ENCODE measurements at places on chromosomes 1 and 21. TPM values are rescaled to one million over a fixed set of nuclear protein-coding genes. Genes with fewer than 3 reads are reported as not detected.

GRCh38 chr21:46557919-46558392 is 46.9 kb downstream of the S100B start:
- no peak for DNase-seq

- DNase-seq = no peak
Measured at GRCh38 chr1:225774281-225775147, 3.1 kb upstream of the SRP9 start.

DNA sequence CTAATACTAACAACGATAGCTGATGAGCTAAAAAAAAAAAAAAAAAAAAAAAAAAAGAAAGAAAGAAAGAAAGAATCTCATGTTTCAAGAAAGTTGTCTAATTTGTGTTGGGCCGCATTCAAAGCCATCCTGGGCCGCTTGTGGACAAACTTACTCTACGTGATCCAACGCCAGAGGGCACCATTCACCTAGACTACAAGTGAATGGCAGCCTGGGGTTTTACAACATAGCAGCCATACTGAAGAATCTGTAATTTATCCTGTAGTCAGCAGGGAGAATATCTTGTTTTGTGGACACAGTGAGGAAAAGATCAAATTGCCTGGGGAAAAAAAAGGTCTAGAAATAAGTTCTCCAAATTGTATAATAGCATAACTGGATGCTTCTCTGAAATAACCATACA is 47.0 kb downstream of the CYP2J2 start:
- DNase-seq = peak; percentile 77

DNA sequence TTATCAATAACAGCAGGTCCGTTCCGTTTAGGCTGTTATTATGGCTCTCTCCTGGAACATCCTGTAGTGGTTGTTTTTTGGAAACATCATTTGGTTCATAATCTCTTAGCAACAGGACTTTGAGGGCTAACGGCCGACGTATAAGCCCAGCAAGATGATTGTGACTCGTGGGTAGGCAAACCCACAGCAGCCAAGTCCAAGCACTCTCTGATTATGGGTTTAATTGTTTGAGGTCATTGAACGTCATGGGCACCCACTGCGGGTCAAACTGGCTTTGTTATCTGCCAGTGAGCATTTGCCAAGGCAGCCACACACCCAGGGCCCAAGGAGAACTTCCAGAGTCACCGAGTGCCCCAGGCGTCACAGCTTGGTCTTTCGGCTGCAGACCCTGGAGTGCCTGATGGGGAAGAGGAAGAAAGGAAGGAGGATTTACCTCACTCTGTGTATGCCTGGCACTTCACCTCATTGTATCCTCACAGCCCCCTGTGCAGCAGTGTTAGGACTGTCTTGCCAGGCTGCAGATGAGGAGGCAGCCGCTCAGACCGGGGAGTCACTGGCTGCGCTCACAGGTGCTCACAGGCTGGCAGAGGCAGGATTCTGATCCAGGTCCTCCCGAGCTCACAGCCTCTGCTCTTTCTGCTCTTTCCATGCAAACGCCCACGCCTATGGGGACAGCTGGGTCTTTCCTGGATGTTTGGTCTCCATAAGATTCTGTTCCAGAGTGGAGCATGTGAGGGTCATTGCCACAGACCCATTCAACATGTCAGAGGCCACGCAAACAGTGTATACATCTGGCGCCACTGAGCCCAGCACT is 30.8 kb upstream of the EPS8L3 start:
- no peak for DNase-seq

Gene LDLRAD1
- total RNA-seq = not detected

DNA sequence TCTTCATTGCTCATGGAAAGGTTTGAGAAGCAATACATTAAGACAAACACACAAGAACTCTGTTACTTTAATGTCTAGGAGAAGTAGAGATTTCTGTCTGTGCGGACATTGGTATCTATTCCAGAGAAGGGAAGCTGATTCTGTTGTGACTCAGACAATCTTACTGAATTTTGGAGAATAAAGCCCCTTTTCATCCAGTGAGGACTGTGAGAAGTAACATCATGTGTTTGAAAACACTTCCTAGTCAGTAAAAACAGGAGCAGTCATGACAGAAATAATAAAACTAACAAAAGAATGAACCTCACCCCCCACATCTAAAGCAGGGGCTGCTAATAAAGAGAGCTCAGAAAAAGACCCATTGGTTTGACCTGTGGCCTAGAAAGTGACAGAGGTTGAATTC is 46.6 kb downstream of the NEK7 start:
- no peak for DNase-seq

- DNase-seq = no peak
Measured at GRCh38 chr1:215720126-215720525, 153.0 kb downstream of the KCTD3 start.

GRCh38 chr1:161266202-161266601 is 7.7 kb downstream of the PCP4L1 start:
- no peak for DNase-seq

- no peak for DNase-seq
Measured at GRCh38 chr1:33025180-33025569, 11.5 kb downstream of the AK2 start.

Gene DCST2
- total RNA-seq = not detected

Gene MPC2
- total RNA-seq = 45.5 TPM

DNA sequence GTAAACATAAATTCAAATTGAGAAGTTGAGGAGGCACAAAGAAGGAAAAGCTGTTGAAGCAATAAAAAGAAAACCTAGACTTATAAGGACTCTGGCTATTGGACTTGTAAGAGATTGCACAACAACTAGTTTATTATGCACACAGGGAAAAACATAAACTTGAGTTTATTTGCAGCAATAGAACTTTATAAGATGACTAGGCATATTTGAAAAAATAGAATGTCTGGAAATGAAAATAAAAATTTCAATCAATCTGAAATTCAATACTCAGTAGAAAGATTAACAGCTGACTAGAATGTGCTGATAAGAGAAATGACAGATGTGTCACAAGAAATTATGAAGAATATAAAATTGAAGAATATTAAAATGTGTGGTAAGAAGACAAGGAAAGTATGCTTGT is 505.4 kb upstream of the ZP4 start:
- no peak for DNase-seq

- no peak for DNase-seq
Measured at GRCh38 chr1:99850459-99851291, 514 bp downstream of the AGL start.

GRCh38 chr1:36248250-36248894 is 24.1 kb downstream of the THRAP3 start:
- no peak for DNase-seq

DNA sequence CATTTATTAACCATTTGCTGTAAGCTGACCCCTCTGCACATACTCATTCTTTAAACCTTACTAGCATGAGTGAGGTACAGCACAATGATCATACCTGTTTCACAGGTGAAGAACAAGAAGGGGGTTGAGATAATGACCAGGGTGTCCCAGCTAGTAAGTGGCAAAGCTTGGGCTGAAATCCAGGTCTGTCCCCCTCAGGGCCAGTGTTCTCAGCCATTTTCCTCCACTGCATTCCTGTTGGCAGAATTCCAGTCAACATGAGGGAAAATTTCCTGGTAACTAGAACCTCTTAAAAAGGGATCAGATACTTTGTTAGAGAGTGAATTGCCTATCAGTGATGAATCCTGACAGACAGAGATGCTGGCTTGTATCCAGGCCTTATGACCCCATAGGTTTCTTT is 48.1 kb downstream of the SPATA46 start:
- peak; percentile 31 for DNase-seq

GRCh38 chr21:17554679-17555465 is 42.0 kb downstream of the CXADR start:
- DNase-seq = no peak

- DNase-seq = no peak
Measured at GRCh38 chr1:82392513-82392912, 591.8 kb downstream of the ADGRL2 start.

Gene CDC14A
- total RNA-seq = 10.2 TPM

DNA sequence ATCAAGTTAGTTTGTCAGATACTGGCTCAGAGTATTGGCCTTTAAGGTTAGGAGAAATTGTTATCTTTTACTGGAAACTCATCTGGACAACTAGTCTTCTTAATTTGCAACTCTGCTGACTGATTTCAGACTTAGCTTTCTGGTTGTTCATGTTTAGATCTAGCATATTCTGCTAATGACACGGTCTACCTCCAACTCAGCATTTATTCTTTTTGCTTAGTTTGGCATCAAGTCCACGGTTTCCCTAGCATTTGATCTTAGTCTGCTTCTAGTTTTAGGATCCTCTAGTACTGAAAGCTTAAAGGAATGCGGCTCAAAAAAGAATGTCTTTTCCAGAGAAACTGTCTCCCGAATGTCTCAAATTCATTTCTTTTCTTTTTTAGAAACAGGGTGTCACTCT is 75.6 kb upstream of the SLFNL1 start:
- no peak for DNase-seq

Gene CNTN2
- total RNA-seq = 0.08 TPM

Gene CA14
- 4.7 TPM for total RNA-seq

Gene CTSS
- 14.2 TPM for total RNA-seq

Gene FAM110D
- total RNA-seq = 0.18 TPM

Gene ADAM15
- 16.9 TPM for total RNA-seq

GRCh38 chr1:119251751-119252150 is 111.3 kb upstream of the WARS2 start:
- DNase-seq = no peak

GRCh38 chr1:16293538-16293937 is 56.6 kb upstream of the CPLANE2 start:
- no peak for DNase-seq

GRCh38 chr1:117753232-117753631 is 147.4 kb downstream of the TENT5C start:
- DNase-seq = no peak

- peak; percentile 9 for DNase-seq
Measured at GRCh38 chr21:30306884-30307283, 13.2 kb downstream of the KRTAP26-1 start.

Gene HPDL
- not detected for total RNA-seq

DNA sequence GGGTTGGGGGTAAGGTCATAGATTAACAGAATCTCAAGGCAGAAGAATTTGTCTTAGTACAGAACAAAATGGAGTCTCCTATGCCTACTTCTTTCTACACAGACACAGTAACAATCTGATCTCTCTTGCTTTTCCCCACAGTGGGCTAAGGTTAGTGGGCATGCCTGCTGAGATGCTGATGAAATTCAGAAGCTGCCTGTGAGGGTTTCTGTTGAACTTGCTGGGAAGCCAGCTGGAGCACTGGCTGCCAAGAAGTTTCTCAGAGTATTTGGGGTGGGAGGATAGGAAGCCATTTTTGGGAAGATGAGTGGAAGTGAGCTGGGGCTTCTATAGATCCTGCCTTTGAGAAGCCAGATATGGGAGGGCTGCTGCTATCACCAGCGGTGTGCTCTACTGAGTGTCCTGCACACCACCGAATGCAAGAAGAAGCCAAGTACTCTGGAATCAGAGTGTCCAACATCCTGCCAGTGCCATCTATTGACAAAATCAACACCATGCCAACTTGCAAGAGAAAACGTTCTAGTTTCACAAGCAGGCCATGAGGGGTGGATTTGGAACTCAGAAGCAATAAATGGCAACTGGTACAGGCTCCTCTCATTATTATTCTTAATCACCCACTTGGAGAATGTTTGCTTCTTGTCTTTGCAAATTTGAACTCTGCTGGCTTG is 102.7 kb downstream of the PTPRU start:
- DNase-seq = no peak

GRCh38 chr1:96464066-96464465 is 257.5 kb upstream of the PTBP2 start:
- no peak for DNase-seq

DNA sequence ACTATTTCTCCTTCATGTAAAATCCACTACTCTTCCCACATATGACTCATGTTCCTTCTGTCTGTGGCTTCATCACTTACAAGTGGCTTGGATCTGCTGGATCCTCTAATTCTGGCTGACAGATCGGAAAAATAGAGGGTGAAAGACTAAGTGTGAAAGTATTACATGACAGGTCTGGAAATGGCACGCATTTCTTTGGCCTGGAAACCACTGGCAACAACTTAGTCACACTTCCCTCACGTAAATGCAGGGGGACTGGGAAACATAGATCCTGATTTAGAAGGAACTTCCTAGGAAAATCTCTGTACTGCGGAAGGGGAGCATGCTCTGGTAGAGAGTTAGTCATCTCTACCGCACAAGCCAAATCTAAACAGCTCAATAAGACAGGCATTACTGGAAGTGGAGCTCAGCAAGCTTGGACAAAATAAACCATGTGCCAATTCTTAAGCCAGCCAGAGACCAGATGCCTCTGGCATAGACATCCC is 305.4 kb upstream of the PTBP2 start:
- no peak for DNase-seq

GRCh38 chr1:29853716-29854330 is 617.5 kb downstream of the PTPRU start:
- no peak for DNase-seq

Gene COL24A1
- 2.2 TPM for total RNA-seq

Gene ZNF124
- 74.6 TPM for total RNA-seq

DNA sequence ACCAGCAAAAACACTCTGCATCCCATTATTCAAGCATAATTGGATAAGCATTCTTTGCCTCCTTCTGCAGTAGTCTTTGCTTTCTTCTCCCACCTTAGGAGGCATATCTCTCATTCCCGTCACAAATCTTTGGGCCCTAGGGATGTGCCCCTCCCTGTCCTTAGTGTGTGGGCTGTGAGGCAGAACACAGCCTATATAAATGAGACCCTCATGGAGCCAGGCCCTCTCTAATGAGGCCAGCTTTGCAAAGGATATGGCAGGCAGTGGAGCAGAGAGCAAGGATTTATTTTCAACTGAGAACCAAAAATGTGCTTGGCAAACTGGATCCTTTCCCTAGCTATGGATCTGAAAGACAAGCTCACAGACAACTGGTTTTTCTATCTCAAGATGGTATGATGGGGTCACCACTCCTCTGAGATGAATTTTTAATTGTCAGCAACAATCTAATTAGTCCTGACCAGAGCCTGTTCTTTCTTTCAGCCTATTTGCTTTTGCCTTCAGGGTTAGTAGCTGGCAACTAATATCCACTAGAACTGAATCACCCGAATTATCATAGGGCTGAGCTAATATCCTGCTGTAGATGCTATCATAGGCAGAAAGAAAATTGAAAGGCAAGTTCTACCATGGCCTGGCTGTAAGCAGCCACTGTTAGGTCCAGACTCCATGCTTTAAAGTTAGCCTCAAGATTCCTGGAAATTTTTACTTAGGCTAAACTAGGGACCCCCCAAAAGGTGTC is 134.2 kb downstream of the SYT2 start:
- DNase-seq = no peak

Gene NR1I3
- not detected for total RNA-seq

DNA sequence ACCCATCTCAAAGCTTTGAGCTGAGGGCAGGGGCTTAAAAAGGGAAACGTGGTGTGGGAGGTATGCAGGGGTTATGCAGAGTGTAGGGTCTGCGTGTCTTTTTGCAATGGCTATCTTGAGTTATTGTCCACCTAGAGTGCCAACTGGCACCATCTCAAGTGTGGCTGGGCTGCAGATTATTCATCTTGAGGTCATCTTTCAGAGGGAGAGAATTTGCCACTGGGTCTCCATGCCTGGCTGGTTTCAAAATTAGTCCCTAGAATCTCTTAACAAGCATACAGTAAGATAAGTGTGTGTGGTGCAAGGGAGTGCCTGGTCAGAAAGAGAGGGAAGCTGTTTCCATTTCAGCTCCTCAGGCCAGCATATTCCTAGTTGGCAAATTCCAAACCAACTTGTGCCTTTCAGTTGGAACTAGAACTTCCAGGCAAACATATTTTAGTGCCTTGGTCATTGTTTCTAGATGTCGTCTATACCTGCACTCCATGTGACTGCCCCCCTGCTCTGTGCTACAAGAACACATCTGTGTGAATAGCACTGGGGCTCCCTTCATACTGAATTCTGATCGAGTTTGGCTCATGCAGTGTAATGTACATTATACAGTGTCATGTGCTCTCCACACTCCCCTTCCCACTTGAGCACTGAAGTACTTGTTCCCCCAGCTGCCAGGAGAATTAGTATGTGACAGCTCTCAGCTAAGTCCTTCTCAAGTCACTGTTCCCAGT is 5.0 kb upstream of the OR2T8 start:
- DNase-seq = no peak

Gene TAS1R3
- total RNA-seq = 0.15 TPM
